Renal cortical epithelial cell (primary cell): ENCODE measurements at places on chromosomes 7 and 10. TPM values are rescaled to one million over a fixed set of nuclear protein-coding genes. Genes with fewer than 3 reads are reported as not detected.

CUZD1 gene
- 0.69 and 1.2 TPM in 2 replicates for total RNA-seq

PLA2G12B gene
- total RNA-seq = 0.05 TPM in 1 of 2 replicates, not detected in the other

GRM8 gene
- 0.70 TPM in 1 of 2 replicates, not detected in the other for total RNA-seq

CALML3 gene
- not detected in 2 replicates for total RNA-seq

SPDYE2 gene
- total RNA-seq = 0.10 TPM in 1 of 2 replicates, not detected in the other

DNA sequence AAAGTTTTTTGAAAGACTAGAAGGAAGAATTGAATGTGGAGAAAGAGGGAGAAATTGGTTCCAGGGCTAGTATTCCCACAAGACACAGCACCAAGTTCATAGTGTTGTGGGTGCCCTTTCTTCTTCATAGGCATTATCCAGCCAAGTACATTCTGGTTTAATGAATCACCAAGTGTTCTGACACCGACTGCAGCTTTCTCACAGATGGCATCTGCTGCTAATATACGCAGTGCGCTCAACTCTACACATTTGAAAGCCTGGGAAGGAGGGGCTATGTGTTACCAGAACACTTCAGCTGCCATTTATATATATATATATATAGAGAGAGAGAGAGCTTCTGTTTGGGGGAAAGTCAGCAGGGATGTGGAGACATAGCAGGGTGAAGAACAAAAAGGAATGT lies 1168.4 kb downstream of the GATA3 start:
- DNase-seq = no peak

DNA sequence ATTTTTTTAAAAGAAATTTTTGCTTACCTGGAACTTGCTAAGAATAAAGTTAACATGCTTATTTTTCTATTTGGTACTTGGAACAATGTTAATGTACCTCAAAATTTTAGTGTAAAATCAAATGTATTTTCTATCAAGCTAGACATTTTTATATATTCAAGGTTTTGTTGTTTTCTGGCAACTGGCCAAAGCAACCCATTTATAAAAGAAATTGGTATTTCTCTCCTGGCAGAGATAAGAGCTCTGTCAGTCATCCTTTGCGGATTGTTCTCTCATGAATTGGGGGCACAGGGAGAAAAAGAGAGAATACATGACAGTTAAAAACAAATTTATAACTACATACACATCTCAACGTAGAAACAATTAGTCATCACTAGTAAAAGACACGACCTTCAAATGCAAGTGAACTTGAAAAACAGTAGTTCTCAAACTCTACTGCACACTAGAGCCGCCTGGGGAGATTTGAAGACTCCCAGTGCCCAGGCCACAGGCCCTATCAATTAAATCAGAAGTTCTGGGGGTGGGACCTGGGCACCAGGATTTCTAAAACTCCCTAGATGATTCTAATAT lies 152.4 kb upstream of the LAMB4 start:
- no peak for DNase-seq

- no peak for DNase-seq
Observed at GRCh38 chr10:15901889-15902288, 41.6 kb upstream of the MINDY3 start.

DNA sequence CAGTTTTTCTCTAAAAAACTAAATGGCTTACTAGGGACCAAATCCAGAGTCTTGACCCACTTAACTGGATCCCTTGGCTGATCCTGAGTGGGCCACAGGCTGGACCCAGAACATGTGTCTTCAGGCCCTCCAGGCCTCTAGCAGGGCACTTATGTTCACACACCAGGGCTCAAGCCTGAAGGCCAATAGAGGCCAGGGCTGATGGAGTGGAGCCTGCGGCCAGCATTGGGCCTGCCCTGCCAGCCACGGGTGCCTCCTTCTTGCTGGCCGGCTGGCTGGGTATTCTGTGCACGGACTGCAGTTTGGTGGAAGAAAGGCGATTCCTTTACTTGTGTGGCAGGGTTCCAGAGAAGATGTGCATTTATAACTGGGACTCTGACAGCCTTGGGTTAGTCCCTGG lies 103.0 kb upstream of the ZNF32 start:
- DNase-seq = no peak

GRCh38 chr10:12241810-12242529 lies 46.0 kb downstream of the CDC123 start:
- DNase-seq = no peak

DNA sequence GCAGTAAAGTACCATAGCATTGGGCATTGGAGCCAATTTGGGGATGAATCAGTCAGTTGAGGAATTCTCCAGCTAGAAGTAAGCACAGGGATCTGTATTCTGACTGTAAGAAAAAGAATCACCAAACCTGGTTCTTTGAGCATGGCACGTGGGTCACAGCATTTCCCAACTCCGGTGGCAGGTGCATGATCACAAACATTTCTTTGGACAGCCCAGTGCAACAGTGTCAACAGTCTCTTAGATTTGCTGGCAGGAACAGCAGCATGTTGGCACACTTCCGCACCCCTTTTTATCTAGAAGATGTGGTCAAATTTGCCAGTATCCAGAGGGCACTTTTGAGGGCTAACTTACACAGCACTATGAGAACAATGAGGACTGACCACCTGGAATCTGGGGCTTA lies 437.5 kb upstream of the GHITM start:
- DNase-seq = no peak

GRCh38 chr7:129090300-129090907 lies 35.5 kb upstream of the TNPO3 start:
- DNase-seq = no peak

DNA sequence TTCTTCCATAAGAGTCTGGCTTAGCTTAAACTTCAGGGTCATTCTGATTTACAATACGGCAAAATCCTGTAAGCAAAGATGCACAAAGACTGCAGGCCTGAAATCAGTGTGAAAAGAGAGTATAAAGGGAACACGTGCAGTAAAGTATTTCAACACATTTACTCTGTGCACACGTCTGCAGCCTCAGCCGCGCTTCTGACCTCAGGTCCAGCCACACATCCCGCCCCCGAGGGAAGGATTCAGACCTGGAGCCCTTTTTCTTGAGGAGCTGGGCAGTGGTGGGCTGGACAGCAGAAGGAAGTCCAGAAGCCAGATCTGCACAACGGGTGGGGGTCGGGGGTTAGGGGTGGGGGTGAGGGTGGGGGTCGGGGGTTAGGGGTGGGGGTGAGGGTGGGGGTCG lies 58.9 kb upstream of the FAM20C start:
- no peak for DNase-seq

DNA sequence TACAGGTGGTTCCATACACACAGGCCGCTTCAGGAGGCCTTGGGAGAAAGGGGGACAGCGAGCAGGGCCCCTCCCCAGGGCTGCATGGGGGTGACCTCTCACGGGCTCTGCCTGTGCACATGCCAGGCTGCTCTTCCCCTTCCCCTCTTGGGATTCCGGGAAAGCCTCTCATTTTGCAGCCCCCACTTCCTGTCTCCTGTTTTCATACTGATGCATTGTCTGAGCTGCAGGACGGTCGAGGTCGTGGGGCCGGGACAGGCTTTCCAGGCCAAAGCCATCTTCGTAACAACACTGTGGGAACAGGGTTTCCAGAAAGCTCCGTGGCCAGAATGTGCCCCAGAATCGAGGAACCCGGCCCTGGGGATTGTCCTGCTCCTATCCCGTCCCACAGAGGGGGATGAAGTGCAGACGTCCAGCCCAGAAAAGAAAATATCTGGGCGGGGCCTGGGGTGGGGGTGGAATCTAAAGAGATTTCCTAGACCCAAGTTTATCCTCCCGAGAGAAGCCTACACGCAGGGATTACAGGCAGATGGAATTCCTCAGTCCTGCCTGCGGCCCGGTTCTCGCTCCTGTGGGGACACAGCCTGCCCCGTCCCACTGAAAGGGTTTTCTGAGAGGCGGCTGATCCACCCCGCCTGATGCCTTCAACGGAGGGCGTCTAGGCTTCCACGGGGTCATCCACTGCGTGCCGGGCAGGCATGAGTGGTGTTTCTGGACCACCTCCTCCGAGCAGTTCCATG lies 29.5 kb upstream of the DNAAF5 start:
- DNase-seq = no peak

DNA sequence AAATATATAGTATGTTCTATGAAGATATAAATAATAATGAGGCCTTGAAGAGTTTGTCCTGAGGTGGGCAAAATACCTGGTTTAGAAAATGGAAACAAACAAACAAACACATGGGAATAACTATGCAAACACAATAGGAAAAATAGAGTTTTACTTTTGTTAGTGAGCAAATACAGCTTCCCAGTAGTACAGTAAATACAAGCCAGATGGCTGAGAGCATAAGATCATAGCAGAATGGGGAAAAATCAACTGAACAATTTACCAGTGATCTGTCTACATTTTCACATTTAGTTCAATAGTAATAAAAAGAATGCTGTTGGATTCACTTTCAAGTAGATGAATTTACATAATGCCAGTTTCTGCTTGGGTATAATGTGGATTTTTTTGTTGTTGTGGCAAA lies 45.1 kb downstream of the ADD3 start:
- DNase-seq = no peak

GRCh38 chr7:79787096-79787495 lies 333.6 kb upstream of the MAGI2 start:
- no peak for DNase-seq

DNA sequence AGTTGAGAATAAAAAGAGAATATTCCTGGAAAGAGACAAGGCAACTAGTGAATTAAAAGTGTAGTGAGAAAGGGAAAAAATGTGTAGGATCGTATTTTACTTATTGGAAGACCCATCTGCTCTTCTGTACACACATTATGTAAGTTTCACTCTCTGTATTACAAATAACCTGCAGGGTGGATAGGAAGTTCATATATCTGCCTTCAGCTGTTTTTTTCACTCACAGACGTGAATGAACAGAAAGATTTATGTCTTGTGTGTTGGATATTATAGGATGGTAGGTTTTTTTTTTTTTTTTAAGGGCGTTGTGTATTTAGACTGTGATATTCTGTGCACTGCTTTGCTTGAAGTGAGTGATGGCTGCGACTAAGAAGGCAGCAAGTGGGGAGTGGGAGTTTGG lies 266.5 kb downstream of the AUTS2 start:
- no peak for DNase-seq

- DNase-seq = no peak
Observed at GRCh38 chr7:1490837-1491236, 13.4 kb downstream of the INTS1 start.

GRCh38 chr7:131652934-131653333 lies 96.5 kb upstream of the PODXL start:
- no peak for DNase-seq

DNA sequence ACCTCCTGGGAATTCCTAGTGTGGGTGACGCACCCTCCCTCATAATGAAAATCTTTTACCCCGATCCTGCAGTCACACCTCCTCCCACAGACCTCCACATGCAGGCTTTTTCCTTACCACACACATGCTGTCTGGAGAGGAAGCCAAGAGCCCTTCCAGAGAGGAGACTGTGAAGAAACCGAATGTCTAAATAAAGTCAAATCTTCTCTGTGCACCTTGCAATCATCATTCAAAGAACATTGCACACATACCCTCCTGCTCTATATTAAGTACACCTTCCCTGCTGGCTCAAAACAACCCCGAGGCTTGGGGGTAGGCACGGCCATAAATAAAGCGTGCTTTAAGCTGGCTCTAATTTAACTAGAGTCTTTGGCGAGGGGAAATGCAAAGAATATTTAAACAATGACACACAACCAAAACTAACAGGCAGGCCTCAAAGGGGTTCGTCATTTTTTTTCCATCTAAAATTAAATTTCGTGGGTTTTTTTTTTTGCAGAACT lies 34.9 kb downstream of the CALML3 start:
- no peak for DNase-seq

GRCh38 chr10:35339942-35340341 lies 3.6 kb downstream of the CCNY start:
- no peak for DNase-seq

DNA sequence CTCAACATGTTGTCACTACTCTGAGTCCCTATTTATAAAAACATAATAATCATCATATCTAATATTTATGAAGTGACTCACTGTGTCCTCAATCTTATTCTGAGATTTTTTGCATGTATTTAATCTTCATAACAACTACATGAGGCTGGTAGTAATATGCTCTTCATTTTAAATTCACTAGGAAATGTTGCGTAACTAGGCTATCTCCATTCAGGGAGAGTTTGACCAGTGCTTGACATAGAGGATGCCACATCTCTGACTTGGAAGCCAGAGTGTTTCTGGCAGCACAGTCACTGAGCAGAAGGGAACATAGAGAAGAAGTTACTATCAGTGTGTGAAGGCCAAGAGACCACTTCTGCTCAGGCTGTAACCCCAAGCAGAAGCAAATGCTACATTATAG lies 88.9 kb downstream of the FAM13C start:
- DNase-seq = no peak

- no peak for DNase-seq
Observed at GRCh38 chr7:158573310-158573709, 14.3 kb downstream of the PTPRN2 start.

GRCh38 chr10:95782318-95782717 lies 26.4 kb downstream of the ENTPD1 start:
- no peak for DNase-seq

DNA sequence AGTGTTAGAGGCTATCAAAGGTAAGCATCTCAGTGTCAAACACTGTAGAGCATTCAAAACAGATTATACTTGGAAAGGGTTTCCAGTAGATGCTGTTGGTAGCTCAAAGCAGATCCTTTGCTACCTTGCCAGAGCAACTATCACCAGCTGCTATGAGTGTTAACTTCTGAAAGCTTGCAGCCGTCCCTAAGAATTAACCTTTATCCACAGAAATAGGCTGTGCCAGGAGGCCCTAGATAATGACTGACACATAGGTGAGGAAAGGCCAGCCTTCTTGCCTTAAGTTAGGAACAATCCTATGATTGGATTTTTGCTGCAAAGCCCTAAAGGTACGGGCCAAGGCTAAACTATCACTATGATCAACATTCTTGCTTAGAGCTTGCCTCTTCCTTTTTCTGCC lies 263.2 kb downstream of the DGKB start:
- DNase-seq = no peak

GRCh38 chr10:77604063-77604462 lies 33.5 kb downstream of the KCNMA1 start:
- no peak for DNase-seq

DNA sequence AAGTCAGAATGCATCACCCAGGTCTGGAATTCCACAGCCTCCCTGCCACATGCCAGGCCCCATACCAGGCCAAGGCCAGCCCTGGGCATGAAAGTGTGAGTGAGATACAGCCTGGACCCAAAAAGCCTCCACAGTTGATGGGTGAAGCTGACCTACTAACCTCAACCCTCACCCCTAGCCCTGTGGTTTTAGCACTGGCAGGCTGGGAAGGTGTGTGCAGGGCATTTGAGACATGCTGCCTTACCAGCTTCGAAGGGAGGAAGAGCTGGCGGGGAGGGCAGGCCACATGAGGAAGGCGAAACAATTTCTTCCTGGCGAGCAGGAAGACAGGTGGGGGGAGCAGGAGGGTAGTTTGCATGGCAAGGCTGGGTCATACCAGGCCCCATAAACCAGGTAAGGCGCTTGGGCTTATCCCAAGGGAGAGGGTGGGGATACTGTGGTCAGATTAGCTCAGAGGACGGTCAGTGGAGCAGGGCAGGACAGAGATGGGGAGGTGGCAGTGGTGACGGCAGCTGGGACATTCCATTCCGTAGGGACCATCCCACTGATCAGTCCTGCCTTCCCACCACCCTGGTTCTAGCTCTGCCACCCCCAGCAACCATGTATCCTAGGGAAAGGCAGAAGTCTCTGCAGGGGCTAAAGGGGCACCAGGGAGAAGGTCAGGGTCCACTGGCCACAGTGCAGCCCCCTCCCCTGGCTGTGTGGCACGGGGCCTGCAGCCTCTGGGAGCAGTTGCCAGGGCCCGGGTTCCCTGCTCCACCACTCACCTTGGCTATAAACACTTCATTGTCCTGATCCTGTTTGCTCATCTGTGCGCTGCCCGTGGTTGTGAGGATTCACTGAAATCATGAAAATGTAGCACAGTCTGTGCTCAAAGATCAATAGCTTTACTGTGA lies 155.8 kb downstream of the NRF1 start:
- DNase-seq = no peak
